ENCODE measurements at places on chromosomes 7 and 10.
A peak's percentile ranks its signal among the peaks of the same experiment; 100 is the strongest.

DNA sequence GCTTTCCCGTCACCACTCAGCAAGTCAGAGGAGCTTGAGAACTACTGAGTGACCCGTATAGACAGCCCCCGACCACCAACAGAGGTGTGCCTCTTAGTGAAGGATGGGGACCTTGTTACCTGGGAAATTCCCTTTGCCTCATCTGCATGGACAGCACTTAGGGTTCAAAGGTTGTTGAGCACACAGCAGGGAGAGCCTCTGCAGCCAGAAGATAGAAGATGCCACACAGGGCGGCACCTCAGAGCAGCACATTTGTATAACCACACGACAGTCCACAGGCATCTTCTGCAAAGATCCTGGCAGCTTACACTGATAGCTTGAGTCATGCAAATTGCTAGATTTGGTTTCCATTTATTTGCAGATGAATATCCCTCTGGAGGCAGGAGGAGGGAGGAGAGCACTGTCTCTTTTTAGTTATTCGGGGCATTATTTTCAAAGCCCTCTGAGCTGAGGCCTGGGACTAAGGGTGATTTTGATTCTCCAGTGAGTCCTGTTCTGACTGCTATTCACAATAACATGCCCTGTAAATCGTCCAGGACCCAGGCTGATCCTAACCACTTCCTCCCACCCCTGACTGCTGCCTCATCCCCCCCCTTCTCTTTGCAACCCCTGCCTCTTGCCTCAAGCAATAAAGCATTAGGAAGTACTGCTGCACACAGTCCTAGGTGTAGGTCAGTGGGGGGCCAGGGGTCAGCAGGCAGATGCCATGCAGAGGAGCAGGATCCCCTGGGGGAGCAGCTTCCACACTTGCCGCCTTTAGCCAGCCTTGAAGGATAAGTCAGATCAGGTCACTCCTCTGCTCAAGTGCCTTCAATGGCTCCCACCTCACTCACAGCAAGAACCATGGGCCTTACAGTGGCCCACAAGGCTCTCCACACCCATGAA is 24.6 kb upstream of the INMT start:
- DNase-seq: no peak

DNA sequence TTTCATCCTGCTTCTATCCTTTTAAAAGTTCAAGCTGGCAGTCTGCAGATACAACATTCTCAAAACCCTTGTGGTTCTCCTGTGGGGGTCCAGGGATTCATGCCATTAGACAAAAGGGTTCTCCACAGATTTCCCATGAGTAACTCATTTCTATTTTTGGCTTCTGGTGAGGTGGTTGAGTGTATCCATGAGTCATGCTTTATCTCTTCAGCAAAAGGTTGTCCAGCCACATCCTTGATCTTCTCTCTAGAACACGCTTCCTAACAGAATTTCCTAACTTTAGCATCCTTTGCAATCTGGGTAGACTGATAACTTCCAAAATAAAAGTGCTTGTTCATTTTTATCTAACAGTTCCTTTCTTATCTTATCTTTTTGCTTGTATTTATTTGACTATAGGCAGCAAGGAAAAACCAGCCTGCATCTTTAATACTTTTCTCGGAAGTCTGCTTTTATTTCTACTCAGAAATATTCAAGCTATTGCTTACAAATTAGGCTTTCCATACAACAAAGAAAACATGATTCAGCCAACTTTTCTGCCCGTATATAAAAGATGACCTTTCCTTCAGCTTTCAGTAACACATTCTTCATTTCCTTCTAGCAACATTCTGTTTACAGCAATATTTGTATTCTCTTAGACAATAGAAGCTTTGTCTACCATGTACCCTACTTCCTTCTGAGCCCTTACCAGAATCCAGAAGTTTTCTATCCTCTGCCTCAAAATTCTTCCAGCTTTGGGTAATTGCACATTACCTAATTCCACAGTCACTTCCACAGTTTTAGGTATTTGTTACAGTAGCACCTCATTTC is 79.3 kb upstream of the IL6 start:
- DNase-seq: no peak

- DNase-seq: no peak
These were observed 138.9 kb downstream of the WDR11 start for GRCh38 chr10:120989996-120990598.

- no peak for DNase-seq
These were observed 18.3 kb upstream of the FAM3C start for GRCh38 chr7:121414436-121414835.

DNA sequence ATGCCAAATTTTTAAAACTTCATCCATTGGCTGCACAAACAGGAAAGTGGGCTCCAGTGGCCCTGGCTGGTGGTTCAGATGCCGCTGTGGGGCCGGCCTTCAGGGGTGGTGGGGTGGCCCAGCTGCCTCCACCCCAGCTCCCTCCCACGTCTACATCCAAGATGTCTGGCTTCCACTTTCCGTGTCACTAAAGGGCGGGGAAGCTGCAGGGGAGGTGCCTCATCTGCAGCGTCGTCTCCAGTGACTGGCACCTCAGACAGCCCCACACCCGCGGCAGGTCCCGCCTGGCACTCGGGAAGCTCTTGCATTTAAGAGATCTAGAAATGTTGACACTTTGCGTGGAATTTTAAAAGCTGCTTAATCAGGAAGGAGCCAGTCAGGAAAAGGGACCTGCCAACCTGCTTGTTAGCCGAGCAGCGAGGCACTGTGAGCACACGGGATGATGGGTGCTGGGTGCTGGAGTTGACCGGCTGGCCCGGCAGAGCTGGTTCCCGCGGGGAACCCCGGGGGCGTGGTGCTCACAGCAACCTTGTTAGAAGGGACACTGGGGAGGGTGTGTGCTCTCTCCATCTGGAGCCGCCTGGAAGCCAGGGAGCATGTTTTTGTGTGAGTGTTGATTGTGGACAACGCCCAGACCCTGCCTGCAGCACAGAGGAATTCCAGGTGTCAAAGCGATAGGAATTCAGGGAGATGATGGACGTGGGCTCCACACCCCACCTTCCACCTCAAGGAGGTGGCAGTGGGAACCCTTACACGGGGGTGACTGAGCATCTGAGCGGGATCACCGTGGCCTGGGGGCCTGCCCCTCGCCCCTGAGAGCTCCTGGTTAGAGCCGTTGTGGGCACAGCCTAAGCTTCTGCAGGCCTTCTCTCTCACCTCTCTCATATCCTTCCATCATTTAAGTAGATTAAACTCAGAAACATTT is 320.5 kb downstream of the PTPRN2 start:
- no peak for DNase-seq

DNA sequence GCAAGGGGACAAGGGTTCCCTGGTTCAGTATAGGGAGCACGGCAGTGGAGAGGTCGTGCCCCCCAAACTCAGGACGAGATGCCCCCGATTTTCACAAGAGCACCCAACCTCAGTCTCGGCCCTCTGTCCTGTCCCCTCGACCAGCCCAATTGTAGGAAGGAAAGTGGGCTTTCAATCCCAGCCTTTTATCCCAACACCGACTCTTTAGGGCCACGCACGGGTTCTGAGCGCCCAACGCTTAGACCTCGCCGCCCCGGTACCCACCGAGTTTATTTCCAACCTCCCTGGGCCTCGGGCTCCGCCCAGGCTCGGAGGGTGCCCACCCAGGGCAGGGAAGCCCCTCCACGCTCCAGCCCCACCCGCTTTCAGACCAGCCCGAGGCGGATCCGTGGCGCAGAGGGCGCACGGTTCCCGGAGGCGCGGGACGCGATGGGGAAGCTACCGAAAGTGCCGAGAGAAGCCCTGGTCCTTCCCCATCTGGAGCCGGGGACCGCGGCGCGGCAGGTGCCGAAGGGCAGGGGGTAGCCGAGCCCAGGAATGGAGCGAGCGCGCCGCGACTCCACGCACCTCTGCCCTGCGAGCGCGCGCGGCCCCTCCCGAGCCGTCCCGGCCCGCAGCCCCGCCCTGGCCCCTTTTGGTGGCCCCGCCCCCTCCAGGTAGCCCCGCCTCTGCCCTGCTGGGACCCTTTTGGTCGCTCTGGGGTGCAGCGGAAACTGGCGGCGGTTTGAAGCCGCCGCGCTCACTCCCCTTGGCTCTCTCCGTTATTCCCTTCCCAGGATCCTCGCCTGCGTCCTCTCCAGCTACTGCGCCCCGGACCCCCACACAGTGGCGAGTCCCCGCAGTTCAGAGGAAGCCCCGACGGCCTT is 20.4 kb downstream of the GRID2IP start:
- peak; percentile 86 for DNase-seq
